ENCODE measurements at places on chromosomes 12 and 14. TPM values are rescaled to one million over a fixed set of nuclear protein-coding genes. Genes with fewer than 3 reads are reported as not detected.
A peak's percentile ranks its signal among the peaks of the same experiment; 100 is the strongest.

DNA sequence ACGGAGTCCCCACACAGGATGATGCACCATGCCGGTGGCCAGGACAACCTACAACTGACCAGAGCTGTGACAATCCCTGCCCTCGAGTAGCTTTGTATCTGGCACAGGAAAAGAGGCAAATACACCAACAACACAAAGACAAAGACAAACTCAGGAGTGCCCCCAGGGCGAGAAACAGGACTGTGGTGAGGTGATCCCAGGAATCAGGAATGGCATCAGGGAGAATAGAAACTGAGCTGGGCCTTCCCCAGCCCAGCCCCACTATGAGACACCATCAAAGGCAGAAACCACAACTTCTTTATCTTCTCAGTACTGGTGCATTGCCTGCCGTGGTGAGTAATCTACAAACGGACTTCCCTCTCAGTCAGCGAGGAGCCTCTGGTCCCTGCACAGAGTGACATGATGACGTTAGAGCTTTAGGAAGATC lies 157.7 kb downstream of the TTC7B start:
- peak; percentile 86 for DNase-seq

HSPA2 gene
- total RNA-seq = 1.2 TPM

GRCh38 chr12:26017484-26018211 lies 59.2 kb downstream of the RASSF8 start:
- peak; percentile 51 for DNase-seq

WDHD1 gene
- 13.9 TPM for total RNA-seq

DNA sequence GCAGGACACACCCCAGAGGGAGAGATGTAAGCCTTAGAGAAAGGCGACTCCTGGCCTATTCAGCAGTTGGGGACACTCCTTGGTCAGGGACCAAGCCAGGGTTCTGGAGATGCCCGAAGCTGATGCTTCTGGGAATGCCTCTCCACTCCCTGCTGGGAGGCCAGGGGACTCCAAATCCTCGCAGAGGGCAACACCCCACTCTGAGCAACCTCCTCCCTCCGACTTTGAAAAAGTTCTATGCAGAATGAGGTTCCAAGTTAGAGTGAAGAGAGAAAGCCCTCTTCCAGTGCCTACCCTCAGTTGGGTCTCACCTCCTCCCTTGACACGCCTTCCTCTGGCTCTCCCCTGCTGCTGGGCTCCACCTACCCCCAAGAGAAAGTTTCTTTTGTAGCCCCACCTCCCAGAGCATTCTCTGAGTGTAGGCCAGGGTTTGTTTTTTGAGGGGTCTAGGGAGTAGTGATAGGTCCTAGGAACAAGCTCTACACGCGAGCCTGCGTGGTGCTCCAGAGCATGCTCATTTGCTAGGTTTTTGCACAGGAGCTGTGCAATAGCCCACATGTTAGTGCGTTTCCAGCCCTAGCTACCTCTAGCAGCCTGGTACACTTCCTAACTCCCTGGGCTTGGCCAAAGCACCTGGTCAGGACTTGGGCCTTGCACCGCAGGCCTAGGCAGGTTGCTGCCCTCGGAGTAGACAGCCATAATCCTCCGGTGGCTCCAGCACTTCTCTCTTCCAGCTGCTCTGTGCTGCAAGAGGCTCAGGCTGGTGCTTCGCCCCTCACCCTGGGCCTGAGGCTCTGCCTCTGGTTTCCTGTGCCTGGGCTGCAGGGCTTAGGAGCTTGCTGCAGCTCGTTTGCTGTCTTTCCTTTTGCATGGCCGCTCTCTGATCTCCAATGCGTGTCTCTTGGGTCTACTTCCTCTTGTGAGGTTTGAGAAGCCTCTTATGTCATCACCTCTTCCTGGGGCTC lies 590 bp upstream of the CEBPE start:
- DNase-seq = no peak

DNA sequence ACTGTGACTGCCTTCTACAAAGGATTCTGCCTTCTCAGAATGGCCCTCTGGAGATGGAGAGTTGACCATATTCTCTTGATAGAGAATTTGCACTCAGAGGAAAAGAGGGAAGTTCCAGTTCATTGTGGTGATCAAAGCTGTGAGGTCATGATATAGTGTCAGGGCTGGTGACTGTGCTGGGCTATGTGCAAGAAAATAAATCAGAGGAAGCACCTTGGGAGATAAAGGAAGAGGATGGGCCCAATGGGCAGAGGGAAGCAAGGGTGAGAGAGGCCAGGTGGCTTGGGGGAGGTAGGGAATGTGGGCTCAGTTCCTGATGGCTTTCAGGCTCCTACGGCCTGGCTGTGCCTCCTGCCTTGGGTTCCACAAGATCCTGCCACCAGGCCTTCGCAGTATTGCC lies 145.8 kb downstream of the SLC8A3 start:
- no peak for DNase-seq

B4GALNT3 gene
- 1.8 TPM for total RNA-seq

DNA sequence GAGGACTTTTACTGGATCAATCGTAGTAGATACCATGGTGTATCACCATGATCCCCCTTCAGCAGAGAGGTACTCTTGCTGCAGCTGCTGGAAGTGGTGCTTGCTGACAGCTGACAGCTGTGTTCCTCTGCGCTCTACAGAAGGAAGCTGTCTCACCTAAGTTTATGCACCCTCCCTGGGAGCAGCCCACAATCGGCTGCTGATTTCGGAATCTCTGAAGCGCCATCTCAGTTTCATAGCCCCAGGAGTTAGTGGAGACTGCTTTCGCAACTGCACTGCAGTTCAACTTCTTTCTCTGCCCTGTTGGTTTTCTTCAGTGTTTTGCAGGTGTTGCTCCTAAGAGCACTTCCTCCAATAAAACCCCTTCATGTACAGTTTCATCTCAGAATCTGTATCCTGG lies 237.9 kb downstream of the PAWR start:
- DNase-seq = peak; percentile 49

- no peak for DNase-seq
Observed at GRCh38 chr14:26870722-26871617, 273.1 kb upstream of the NOVA1 start.

GRCh38 chr12:1851151-1851701 lies 30.9 kb downstream of the LRTM2 start:
- peak; percentile 55 for DNase-seq

- DNase-seq = no peak
Observed at GRCh38 chr14:21267431-21267845, 1.8 kb downstream of the HNRNPC start.

NKX2-8 gene
- not detected for total RNA-seq

- peak; percentile 25 for DNase-seq
Observed at GRCh38 chr12:68792952-68793351, 15.0 kb upstream of the MDM2 start.

DNA sequence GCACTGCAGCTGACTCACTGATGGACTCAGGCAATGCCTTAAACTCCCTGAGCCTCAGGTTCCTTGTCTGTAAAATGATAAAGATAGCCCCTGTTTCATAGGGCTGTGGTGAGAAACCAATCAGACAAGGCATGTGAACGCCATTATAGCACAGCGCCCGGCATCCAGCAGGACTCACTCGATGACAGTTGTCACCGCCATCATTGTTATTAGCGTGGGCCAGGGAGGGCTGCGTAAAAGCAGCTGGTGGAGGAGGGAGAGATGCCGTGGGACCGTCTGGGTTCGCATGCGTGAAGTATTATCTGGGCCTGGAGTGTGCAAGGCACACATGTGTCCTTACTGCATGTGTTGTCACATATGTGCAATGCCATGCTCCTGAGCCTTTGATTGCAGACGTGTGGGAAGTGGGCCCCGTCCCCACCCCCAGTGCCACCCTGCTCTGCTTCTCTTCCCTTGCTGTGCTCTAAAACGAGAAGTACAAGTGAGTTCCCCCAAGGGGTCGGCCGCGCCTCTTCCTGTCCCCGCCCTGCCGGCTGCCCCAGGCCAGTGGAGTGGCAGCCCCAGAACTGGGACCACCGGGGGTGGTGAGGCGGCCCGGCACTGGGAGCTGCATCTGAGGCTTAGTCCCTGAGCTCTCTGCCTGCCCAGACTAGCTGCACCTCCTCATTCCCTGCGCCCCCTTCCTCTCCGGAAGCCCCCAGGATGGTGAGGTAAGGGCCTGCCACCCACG lies at the start of gene PTPN6:
Gene PTPN6 (plus strand): TSS at position 546 of the 730 bp plus-strand sequence. CDS start 157 bp downstream, at position 703.
- DNase-seq = no peak

GRCh38 chr14:102939820-102940561 lies 17.5 kb downstream of the AMN start:
- no peak for DNase-seq

DNA sequence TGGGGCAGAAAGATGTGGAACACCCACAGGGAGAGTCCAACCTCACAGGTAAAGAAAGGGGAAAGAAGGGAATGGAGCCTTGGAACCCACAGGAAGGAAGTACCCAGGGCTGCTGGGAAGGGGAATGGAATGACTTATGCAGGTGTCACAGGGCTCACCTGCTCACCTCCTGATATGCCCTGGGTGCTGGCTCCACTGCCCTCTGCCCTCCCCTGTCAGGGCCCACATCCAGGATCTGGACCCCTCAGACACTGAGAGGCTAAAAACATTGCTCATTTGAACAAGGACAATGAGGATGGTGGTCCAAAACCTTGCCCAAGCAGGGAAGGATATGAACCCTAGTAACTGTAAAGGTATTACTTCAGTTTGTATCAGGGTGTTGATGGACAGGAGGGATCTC lies 19.3 kb downstream of the ZBTB39 start:
- no peak for DNase-seq

DNA sequence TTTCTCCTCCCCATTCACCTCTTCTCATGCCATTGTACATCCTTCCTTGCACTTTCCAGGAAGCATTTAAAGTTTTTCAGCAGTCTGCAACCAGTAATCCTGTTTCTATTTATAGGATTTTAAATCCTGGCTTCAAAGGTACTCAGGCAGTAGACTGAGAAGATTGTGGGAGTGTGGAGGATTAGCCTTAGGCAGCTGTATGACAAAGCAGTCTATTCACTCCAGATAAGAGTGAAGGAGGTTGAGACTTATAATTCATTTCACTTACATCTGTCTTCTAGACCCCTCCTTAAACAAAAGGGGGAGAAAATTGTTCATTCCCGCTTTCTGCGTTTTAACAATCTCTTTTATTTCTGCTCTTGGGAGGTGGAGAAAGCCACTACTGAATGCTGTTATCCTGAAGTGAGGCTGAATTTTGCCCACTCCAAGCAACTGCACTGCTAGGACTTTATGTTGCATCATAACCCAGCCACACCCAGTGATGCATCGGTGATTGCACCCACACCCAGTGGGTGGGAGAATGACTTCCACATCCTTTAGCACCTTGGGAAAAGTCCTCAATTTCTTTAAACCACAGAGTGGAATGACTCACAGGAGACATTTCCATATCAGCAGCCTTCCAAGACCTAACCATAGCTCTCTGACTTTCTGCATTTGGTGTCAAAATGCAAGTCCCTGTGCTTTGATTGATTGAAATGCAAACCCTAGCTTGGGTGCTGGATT lies 382.5 kb upstream of the ATP2B1 start:
- peak; percentile 95 for DNase-seq

DNA sequence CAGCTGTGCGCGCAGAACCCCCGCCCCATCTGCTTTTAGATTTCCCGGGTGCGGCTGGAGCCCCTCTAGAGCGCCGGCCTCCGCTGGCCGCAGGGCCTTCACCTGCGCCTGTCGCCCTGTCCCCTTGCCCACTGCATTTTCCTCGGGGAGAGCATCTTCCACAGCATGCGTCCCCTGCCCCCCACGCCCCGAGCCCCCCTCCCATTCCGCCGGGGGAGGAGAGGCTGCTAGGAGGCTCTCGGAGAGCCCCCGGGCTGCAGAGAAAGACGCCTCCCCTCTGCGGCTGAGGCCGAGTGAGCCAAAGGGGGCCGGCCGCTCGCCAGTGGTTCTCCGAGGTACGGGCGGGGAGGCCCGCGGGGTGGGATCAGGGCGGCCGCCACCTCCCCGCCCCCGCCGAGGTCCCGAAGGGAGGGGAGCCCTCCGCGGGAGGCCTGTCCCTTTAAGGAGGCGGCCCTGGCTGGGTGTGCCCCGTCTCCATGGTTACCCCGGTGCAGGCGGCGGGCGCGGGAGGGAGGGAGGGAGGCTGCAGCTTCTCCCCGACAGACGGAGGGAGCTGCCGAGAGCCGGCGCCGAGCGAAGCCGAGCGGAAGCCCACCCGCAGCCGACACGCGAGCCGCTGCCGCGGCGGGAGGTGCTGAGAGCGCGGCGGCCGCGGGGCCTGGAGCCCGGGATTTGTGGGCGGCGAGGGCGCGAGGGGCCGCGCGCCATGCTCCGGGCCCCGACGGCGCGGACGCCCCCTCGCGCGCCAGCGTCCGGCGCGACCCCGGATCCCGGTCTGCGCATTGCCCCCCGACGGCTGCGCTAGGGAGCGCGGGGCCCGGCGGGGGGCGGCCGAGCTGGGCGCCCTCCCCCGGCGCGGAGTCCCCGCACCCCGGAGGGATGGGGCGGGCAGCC lies at the start of gene KCNH3:
Gene KCNH3 (plus strand): TSS at position 521 of the 894 bp plus-strand sequence. CDS start 387 bp downstream, outside the sequence.
- peak; percentile 73 for DNase-seq

DNA sequence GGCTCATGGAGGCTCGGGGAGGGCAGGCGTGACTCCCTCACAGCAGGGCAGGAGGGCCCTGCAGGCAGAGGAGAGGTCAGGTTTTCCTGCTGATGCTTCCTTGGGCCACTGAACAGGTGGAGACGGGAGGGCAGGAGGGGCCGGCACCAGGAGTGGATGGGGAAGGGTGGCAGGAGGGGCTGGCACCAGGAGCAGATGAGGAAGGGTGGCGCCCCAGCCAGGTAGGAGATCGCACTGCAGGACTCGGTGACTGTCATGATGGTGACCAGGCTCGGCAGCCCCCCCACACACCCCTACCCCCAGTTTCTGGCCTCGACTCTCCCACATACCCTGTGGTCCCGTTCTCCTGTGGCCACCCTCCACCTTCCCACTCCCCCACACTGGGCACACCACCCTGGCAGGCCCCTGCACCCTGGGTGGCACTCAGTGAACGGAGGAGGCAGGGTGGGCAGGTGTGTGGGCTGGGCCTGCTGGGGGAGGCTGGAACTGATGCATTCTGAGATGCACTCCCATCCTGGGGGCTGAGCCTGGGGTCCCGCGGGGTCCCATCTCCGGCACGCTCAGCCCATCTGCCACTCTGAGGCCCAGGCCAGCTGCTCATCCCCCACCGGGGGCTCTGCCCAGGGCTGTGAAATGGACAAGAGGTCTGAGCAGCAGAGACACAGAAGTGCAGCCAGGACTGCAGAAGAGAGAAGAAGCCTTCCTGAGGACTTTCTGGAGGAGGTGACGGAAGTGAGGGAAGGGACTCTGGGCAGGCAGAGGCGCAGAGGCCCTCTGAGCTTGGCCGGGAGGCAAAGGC lies 2.8 kb downstream of the NUDT14 start:
- DNase-seq = no peak

GRCh38 chr12:107242189-107242588 lies 148.8 kb upstream of the CRY1 start:
- DNase-seq = peak; percentile 37

CFAP54 gene
- total RNA-seq = 1.8 TPM

- DNase-seq = no peak
Observed at GRCh38 chr12:62931477-62931876, 3.5 kb downstream of the PPM1H start.

GRCh38 chr14:21533294-21533693 lies 7.1 kb upstream of the SALL2 start:
- DNase-seq = no peak

DNA sequence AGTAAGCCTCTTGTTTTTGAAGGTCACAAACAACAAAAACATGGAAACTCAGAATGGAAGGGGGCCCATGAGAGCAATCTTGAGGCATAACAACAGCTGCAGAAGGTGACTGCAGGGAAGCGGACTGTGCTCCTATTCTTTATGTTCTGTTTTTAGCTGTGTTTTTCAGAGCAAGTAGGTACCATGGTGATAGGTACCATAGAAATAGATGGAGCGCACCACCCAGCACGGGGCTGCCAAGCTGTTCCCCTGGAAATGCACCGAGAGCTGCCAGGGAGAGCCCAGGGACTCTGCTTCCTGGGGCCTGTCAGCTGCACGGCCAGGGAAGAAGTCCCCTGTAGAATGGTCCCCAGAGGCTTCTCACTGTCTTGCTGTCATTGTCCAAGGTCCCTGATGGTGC lies 32.8 kb downstream of the DGLUCY start:
- no peak for DNase-seq

Measured in M059J (cell line).